ENCODE measurements at places on chromosomes 6 and 20.

GRCh38 chr6:32415521-32416019, 8.6 kb upstream of the BTNL2 start:
- DNase-seq, result peak; percentile 65

- DNase-seq, result no peak
Observed at GRCh38 chr6:42618105-42618504, 54.3 kb downstream of the UBR2 start.

- no peak for DNase-seq
Observed at GRCh38 chr6:52013035-52013434, 74.4 kb downstream of the PKHD1 start.

DNA sequence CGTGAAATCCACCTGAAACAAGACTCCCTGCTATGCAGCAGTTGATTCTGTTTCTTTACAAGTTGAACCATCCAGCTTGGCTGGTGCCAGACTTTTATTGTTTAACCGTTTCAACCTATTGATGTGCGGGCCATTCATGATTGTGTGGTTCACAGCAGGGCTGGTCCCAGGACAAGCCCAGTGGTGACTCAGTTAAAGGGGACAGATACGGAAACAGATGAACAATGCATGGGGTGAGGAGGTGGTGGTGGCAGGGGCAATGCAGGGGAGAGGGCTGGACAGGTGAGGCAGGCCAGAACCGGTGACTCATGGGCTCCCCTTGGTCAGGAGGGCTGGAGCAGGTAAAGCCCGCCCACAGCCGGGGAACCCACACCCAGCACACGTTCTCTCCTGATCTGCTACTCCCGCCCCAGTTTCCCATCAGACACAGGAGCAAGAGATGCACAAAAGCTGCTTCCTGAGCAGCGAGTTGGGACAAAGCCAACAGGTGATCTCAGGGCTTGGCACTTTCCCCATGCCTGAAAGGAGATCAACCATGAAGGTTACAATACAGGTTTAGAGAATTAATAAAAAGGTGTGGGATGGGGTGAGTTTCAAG, 232.2 kb downstream of the LY86 start:
- no peak for DNase-seq

GRCh38 chr20:35934050-35934449, 20.3 kb downstream of the SCAND1 start:
- no peak for DNase-seq

- no peak for DNase-seq
Observed at GRCh38 chr6:56902641-56903464, 52.1 kb upstream of the BEND6 start.

- no peak for DNase-seq
Observed at GRCh38 chr6:129849456-129849855, 11.7 kb downstream of the TMEM244 start.

DNA sequence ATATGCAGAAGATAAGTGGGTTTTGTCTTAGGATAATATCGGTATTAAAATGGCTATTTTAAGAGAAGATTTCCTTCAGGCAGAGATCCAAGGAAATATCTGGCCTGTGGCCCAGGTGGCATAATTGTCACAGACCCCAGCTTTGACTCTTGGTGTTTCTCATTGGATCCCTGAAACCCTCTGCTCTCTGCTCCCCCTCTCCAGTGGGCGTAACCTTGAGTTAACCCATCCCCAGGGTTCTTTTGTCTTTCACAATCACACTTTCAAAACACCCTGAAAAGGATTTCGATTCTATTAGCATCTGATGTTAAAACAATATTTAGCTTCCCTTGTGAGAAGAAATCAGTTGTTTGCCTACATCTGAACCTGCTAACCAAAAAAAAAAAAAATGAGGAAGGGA, 7.2 kb downstream of the SSTR4 start:
- DNase-seq, result no peak
